ENCODE measurements at places on chromosomes 2 and 18.

DNA sequence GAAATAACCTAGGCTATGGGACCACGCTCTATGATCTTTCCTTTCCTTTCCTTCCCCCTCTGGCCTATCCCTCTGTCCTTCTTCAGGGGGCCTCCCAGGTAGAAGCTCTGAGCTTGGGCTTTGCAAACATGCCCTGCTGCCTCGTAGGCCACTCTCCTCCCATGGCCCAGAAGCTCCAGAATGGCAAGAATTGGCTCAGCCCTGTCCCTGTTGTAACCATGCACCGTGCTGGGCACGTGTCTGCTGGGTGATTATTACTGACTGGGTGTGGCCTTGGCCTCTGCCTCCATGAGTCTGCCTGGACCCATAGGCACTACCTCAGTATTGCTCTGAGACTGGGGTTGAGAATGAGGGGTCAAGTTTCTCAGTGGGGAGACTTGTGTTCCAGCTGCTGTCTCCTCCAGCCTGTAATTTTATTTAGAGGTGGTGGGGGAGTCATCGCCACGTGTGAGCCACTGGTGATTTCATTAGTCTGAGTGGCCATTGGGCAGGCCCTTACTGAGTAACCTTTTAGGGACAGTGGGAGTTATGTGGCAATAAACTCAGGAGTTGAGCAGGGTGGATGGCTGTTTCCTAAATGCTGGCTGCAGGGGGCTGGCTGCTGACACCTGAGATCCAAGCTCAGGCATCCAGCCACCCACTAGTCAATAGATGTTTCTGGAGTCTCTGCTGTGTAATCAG lies 157.9 kb downstream of the CLIP4 start:
- DNase-seq = no peak

DNA sequence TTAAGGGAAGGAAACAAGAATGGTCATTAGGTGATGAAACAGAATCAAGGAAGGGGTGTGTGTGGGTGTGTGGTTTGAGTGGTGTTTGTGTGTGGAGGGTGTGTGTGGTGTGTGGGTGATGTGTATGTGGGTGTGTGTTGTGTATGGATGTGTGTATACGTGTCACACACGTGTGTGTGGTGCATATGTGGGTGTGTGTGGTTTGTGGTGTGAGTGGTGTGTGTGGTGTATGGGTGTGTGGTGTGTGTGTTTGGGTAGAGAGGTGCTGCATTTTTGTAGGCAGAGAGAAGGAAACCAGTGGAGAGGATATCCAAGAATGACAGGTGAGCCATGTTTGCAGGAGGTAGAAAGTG lies 1.1 kb upstream of the CEP192 start:
- DNase-seq = peak; percentile 57

DNA sequence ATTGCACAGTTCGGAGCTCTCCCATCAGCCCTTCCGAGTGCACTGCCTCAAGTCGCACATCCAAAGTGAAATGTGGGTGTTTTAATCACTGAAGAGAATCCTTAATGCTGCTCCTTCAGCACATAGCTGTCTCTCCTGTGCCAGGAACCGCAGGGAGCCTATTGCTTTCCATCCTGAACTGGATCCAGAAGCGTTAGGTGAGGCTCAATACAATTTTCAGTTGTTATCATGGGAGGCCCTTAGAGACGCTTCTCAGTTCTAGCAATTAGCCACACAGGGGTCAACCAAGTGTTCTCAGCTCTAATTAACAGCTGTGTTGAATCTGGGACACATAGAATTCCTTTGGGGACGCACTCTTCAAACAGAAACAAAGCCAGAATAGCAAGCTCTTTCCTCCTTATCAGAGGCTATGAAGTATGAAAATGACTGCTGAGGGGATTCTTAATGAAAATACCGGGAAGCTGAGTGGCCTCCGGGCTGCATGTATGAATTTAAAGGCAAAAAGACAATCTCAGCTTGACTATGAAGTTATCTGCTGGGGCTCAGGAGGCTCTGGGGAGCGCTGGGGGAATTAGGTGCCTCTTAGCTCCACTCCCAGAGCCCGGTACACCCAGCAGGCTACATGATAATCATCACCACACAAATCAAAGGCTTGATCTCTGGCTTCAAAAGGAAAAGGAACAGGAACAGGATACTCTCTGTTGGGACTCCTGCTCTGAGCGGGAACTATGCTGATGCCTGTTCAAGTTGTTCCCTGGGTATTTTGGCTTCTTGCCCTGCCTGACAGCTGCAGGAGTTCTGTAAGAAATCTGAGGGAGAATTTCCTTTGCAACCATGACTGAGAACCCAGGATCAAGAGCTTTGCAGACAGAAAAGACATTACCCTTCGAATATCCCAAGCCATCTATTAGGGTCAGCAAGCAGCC lies 55.4 kb upstream of the NCOA1 start:
- DNase-seq = no peak

DNA sequence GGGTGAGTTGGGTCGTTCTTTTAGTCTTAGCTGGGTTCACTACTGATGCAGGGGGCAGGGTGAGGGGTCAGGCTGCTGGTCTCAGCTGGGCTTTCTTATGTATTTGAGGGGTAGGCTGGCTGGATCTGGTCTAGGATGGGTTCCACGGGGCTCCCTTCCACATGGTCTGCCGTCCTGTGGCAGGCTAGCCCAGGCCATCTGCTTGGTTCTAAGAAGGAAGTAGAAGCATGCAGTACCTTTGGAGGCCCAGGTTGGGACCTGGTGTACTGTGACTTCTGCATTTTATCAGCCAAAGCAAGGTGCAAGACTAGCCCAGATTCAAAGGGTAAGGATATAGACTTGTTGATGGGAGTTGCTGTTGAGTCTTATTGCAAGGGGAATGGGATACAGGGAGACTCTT lies 35.5 kb upstream of the MGAT5 start:
- peak; percentile 32 for DNase-seq

DNA sequence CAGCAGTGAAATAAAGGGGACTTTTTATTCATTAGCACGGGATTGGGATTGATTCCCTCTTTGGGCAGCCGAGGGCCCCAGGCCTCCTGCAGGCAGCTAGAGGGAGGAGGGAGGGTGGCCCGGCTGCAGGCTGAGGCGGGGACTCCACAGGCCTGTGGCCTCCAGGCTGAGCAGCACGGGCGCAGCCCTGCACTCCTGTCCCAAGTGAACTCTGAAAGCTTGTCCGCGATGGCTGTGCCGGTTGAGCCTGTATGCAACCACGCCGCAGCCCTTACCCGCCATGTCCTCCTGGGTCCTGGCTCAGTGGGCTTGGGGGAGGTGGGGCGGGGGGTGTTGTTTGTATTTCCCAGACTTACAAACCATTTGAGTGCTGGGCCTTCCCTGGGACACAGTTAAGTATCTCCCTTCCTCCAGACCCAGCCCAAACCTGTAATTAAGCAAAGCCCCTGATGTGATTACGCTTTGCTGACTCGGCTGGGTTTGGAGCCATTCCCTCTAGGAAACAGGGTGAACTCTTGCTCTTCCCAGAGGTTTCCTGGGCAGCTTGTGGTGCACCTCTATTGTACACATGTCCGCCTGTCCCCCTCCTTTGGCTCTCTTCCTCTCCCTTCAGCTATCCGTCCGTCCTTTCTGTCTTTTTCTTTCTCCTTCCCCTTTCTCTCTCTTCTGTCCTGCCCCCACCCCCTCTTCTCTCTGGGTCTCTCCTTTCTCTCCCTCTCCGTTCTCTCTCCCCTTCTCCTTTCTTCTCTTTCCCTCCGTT lies 5.3 kb downstream of the GLI2 start:
- no peak for DNase-seq

GRCh38 chr18:35167332-35167731 lies 73.5 kb upstream of the ZNF397 start:
- DNase-seq = no peak

DNA sequence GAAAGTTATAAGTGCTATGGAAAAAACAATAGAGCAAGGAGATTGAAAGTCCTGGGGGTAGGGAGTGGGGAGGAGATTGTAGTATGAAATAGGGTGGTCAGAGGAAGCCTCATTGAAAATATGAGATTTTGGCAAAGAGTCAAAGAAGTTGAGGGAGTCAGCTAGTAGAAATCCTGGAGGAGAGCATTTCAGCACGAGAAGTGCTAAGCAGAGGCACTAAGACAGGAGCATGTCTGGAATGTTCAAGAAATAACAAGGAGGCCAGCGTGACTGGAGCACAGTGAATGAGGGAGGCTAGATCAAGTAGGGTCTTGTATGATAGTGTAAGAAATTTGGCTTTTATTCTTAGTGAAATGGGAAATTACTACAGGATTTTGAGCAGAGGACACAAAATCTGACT lies 2.1 kb upstream of the TSPYL6 start:
- no peak for DNase-seq

- DNase-seq = no peak
Measured at GRCh38 chr18:7333025-7333562, 102.2 kb downstream of the LRRC30 start.

GRCh38 chr18:12328179-12328823 lies 20.3 kb downstream of the TUBB6 start:
- no peak for DNase-seq

- no peak for DNase-seq
Measured at GRCh38 chr2:158021226-158021625, 80.5 kb upstream of the UPP2 start.

DNA sequence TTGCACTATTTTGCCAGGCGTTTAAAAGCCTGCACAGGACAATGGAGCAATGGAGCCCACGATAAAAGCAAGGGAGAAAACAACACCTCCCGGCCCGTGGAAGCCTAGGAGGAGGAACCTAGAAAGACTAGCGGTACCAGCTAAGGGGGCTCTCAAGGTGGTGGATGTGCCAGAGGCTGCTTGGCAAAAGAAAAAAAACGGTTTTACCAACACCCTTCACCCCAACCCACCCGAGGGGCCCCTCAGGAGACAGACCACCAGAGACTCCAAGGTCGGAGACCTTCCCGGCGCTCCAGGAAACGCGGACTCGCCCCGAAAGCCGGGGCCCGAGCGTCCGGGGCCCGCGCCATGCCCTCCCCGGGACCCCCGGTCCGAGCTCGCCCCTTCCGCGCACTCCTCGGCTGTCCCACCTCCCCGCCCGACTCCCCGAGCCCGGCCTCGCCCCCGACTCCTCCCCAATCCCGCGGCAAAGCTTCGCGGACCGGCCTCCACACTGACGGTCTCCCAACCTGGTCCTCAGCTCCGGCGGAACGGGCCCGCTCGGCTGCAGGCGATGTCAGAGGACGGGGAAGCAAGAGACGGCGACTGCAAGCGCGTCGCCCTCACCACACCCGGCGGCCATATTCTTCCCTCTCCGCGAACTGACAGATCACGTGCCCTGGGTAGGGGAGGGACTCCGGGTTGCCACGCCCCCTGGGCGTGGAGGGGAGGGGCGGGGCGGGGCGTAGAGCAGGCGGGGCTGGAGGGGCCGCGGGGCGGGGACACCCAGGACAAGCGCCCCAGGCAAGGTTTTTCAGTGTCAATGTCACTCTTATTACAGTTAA lies at the start of gene KIDINS220:
KIDINS220 (minus strand) TSS at position 643 of the 824 bp plus-strand sequence. CDS start 10,520 bp downstream, outside the sequence.
- peak; percentile 89 for DNase-seq

DNA sequence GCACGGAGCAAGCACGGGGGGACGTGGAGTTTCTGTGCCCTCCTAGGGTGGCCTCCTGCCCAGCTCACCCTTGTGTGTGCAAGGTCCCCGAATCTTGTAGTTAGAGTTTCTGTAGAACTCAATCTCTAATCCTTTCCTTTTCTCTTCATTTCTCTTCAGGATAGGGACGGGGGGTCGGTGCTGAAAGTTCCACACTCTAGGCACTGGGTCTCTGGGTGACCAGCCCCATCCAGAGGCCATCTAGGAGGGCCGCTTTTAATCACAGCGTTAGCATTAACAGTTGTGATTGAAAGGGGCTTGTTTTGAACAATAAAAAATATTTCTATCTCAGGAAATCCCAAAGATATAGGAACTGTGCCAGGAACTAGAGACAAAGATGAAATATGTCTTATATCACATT lies 10.5 kb downstream of the SOCS6 start:
- no peak for DNase-seq

- DNase-seq = no peak
Measured at GRCh38 chr2:40178171-40178778, 273.6 kb downstream of the SLC8A1 start.

DNA sequence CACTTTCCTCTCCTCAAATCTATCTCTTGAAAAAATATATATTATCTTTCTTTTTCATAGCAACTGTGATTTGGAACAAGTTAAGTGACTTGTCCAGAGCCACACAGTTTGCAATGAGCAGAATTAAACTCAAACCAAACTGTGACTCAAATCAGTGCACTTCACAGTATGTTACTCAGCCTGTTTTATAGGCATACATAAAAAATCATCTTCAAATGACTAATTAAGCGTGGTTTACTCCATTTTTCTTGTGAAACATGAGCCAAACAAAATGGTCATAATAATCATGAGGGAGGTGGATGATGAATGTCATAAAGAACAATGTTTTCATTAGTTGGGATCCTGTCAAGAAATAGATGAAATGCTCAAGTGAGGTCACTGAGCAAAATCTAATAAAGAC lies 6.1 kb upstream of the CCDC178 start:
- no peak for DNase-seq

DNA sequence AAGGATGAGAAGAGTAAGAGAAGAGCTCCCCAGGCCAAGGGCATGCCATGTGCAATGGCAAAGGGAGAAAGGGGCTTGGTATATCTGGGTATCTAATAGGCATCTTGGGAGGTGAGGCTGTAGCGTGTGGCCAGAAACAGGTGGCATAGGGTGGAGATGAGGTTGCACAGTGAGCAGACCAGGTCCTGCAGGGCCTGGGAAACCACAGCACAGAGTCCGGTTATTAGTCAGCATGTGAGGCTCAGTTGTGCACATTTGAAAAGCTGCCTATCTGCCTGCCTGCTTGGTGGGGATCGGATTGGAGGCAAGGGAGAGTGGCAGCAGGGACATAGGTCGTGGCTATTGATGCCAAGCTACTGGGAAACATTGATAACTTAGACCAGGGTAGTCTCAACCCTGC lies 190.6 kb downstream of the TPGS2 start:
- no peak for DNase-seq

DNA sequence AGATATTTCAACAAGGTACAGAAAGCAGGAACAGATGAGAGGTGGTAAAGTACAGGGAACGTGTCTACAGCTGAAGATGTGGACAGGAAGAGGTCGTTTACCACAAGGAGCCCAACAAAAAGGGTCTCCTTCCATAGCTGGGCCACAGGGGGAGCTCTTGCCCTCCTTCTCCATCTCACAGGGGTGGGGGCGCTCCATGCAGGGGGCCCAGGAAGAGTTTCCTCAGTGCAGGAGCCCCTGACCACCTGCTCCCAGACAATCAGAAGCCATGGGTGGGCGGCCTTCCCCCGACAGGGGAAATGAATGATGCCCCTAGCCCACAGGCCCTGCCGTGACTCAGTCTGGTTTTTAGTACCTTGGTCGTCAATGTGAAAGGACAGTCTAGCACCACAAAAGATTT lies 163.6 kb upstream of the ZNF516 start:
- DNase-seq = no peak

DNA sequence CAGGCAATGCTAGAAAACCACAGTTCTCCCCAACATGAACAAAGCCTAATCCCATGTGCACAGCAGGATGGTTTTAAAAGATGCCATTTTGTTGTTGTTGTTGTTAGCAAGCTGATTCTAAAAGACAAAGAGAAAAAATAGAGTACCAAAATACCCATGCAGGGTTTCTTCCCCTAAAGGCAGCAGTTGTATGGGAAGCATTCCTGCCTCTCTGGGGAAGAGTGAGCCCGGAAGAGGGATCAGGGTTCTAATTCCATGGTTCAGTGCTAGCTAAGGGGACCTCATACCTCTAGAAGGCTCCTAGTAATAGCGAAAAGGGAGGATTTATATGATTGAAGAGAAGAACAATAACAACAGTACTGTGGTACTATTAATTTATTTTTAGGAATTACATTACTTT lies 327.6 kb downstream of the DPP10 start:
- DNase-seq = no peak

Data from CD4-positive, alpha-beta T cell treated with Interleukin-4 for 1 hour (primary cell).